Left ventricle myocardium superior (tissue), 1 donor: ENCODE measurements at places on chromosomes 11 and 22. TPM values are rescaled to one million over a fixed set of nuclear protein-coding genes. Genes with fewer than 3 reads are reported as not detected.
A peak's percentile ranks its signal among the peaks of the same experiment; 100 is the strongest.

GRCh38 chr11:2547806-2548205 is 103.0 kb downstream of the KCNQ1 start:
- DNase-seq = peak; percentile 21

DNA sequence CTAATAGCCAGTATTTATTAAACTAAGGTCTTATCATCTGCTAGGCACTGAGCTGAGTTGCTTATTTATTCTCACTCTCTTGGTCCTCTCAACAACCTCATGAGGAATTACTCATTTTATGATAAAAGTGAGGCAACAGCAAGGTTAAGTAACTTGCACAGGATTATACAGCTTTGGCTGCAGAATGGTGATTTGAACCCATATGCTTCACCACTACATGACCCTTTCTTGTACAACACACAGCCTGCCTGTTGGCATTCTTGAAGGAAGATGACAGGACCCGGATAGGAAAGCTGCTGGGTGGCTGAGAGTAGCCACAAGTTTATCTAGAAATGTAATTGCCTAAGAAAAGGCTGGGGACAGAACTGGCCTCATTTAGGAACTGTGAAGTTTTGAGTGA is 5.3 kb upstream of the PARVA start:
- DNase-seq = no peak

KLHL35 gene
- 0.89 TPM for total RNA-seq

- no peak for DNase-seq
Measured at GRCh38 chr22:29713156-29713727, 6.6 kb upstream of the CABP7 start.

OR6M1 gene
- total RNA-seq = not detected

- DNase-seq = peak; percentile 94
Measured at GRCh38 chr11:65314501-65315203, at the start of gene CDC42EP2. Gene CDC42EP2, plus strand, starts transcription at chr11:65314866. Its CDS starts 6,033 bp downstream, at chr11:65320899.

DNA sequence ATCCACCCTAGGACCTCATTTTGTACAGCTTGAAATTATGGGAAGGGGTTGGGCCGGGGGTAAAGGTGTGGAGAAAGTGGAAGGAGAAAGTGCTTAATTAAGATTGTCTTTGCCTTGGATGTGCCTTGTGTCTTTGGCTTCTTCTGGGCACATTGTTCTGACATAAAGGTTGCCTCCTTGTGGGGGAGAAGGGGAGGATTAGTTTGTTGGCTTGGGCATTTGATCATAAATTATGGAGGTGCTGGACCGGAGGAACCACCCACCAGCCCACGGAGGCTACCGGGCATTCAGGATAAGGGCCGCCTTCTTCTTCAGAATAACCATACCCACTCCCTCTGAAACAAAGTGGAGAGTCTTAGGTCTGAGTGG is 1.3 kb downstream of the PAFAH1B2 start:
- DNase-seq = no peak

GRCh38 chr11:60848714-60849151 is 6.8 kb downstream of the CCDC86 start:
- DNase-seq = no peak

A4GALT gene
- 81.7 TPM for total RNA-seq

CCDC87 gene
- 0.25 TPM for total RNA-seq

GRCh38 chr11:1304380-1304779 is 5.1 kb downstream of the TOLLIP start:
- DNase-seq = no peak

GRCh38 chr11:125167292-125167953 is 2.9 kb downstream of the PKNOX2 start:
- DNase-seq = peak; percentile 67

- DNase-seq = no peak
Measured at GRCh38 chr11:2321311-2321683, 19.5 kb downstream of the TSPAN32 start.

- DNase-seq = no peak
Measured at GRCh38 chr11:70925238-70925637, 327.1 kb downstream of the SHANK2 start.

TESMIN gene
- 0.32 TPM for total RNA-seq

GRCh38 chr22:33922349-33922681 is 2.0 kb upstream of the LARGE1 start:
- peak; percentile 45 for DNase-seq

- DNase-seq = no peak
Measured at GRCh38 chr11:27420722-27421572, 51.6 kb downstream of the LGR4 start.

GRCh38 chr11:69199583-69200315 is 44.0 kb downstream of the SMIM38 start:
- DNase-seq = no peak

DUSP8 gene
- total RNA-seq = 7.7 TPM

ANKK1 gene
- 0.10 TPM for total RNA-seq

GRCh38 chr11:82003671-82004515 is 729.8 kb downstream of the FAM181B start:
- DNase-seq = no peak

- no peak for DNase-seq
Measured at GRCh38 chr11:45245218-45246045, 40.7 kb downstream of the SYT13 start.

ADM2 gene
- total RNA-seq = not detected

DNA sequence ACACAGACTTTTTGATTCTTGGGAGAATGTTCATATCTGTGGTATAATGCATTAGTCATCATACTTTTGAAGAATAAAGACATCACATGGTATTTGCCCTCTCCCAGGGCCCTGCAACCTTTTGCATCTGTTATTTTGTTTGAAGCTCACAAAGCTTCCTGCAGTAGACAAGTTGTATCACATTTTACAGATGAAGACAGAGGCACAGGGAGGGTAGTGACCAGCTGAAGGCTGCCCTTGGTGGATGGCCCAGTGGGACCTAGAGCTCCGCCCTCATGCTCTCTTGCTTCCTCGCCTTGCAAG is 66.4 kb downstream of the UBASH3B start:
- DNase-seq = no peak

DNA sequence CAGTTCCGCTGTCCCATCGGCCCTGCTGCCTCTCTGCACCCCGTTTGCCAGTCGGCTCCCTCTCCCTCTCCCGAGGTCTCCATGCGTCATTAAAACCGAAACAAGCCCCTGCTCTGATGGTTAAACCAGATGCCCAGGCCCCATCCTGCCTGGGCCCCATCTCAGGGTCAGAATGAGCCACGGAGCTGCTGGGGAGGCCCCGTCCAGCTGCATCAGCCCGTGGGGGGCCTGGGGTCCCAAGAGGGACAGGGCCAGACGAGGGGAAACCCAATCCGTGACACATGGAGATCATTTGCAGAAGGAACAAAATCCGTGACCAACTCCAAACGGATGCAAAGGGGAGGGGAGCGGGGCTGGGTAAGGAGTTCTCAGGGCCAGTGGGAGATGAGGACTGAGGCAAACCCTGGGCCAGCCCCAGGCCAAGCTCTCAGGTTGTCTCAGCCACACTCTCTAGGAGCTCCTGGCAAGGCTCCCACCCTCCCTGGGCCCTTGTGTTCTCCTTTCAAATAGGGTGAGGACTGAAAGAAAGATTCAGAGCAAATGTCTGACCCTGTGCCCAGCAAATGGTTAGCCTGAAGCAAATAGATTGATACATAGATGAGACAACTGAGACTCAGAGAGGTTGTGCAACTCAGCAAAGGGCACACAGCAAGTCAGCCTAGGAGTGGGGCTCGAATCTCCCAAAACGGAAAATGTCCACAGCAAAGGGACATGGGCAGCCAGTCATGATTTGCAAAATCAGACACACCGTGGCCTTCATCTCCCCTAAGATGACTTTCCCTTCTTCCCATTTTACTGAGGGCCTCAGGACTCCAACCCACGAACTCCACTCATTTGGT is 162.1 kb downstream of the MN1 start:
- no peak for DNase-seq

SBF1 gene
- total RNA-seq = 55.5 TPM

- no peak for DNase-seq
Measured at GRCh38 chr11:131696690-131697089, 326.3 kb downstream of the NTM start.

SLC43A3 gene
- 20.6 TPM for total RNA-seq

DNA sequence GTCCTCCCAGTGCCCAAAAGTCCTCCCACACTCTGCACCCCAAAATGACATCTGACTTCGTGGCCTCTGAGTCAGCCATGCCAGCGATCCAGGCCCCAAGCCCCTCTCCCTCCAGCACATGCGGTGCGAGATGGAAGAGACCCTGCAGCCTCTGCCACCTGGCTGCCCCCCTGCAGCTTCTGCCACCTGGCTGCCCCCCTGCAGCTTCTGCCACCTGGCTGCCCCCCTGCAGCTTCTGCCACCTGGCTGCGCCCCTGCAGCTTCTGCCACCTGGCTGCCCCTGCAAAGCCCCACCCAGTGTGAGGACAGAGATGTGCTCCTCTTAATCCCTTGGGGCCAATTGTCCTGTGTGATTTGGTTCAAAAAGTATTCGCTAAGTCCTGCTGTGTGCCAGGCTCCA is 68.0 kb downstream of the WNT7B start:
- no peak for DNase-seq

DNA sequence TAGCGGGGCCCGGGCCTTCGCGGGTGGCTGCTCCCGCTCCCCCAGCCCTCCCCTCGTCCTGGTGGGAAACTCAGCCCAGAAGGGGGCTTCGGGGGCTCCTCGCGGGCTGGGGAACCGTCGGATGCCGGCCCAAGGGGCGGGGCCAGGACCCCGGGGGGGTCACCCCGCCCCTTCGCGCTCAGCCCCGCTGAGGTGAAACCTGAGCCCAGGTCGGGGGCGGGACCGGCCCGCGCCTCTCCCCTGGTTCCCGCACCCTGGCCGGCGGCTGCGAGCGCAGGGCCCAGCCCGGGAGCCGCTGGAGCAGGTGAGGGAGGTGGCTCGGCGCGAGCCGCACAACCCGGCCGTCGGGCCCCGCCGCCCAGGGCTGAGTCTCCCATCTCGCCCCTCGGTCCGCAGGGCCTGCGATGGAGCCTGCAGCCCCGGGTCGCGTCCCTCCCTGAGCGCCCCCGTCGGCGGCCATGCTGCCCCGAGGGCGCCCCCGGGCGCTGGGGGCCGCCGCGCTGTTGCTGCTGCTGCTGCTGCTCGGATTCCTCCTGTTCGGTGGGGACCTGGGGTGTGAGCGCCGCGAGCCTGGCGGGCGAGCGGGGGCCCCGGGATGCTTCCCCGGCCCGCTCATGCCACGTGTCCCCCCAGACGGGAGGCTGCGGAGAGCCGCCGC is at the start of gene LARGE2:
Gene LARGE2, plus strand, starts transcription at position 232 of the 658 bp plus-strand sequence. Its CDS starts 227 bp downstream, at position 459.
- DNase-seq = no peak

GRCh38 chr11:100930185-100930778 is 199.3 kb downstream of the PGR start:
- no peak for DNase-seq

CDC42BPG gene
- 0.40 TPM for total RNA-seq

UBQLNL gene
- total RNA-seq = 0.17 TPM

BRSK2 gene
- total RNA-seq = 0.74 TPM

GRCh38 chr11:78666675-78667160 is 92.1 kb upstream of the NARS2 start:
- no peak for DNase-seq

DNA sequence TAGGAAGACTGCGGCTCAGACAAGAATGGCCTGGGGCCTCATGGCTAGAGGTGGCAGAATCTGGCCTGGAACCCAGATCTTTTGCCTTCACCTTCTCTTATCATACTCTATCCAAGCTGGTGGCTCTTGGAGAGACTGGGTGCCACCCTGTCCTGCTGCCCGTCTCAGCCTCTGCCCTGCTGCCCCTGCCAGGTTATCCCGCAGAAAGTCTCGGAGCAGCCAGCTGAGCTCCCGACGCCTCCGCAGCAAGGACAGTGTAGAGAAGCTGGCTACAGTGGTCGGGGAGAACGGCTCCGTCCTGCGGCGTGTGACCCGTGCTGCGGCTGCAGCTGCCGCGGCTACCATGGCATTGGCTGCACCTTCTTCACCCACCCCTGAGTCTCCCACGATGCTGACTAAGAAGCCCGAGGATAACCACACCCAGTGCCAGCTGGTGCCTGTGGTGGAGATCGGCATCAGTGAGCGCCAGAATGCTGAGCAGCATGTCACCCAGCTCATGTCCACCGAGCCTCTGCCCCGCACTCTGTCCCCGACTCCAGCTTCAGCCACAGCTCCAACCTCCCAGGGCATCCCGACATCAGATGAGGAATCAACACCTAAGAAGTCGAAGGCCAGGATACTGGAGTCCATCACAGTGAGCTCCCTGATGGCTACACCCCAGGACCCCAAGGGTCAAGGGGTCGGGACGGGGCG is 5.9 kb downstream of the INCENP start:
- no peak for DNase-seq

GRCh38 chr11:27041141-27041899 is 705 bp downstream of the BBOX1 start:
- DNase-seq = no peak

UPB1 gene
- total RNA-seq = 0.97 TPM

GRCh38 chr22:39344046-39344390 is 5.8 kb upstream of the SYNGR1 start:
- no peak for DNase-seq

APOL5 gene
- not detected for total RNA-seq

- peak; percentile 11 for DNase-seq
Measured at GRCh38 chr11:3220101-3220500, 1.5 kb upstream of the MRGPRG start.

SEPTIN5 gene
- 152 TPM for total RNA-seq

GRCh38 chr11:9601876-9602199 is 28.4 kb downstream of the WEE1 start:
- DNase-seq = no peak

GRCh38 chr11:65912845-65913244 is 6.0 kb downstream of the C11orf68 start:
- no peak for DNase-seq

GRCh38 chr22:35742342-35743100 is 24.8 kb downstream of the APOL5 start:
- no peak for DNase-seq

GRCh38 chr11:32874132-32874531 is 18.5 kb upstream of the QSER1 start:
- DNase-seq = no peak

- DNase-seq = peak; percentile 63
Measured at GRCh38 chr11:122440811-122441665, 214.5 kb upstream of the UBASH3B start.

DNA sequence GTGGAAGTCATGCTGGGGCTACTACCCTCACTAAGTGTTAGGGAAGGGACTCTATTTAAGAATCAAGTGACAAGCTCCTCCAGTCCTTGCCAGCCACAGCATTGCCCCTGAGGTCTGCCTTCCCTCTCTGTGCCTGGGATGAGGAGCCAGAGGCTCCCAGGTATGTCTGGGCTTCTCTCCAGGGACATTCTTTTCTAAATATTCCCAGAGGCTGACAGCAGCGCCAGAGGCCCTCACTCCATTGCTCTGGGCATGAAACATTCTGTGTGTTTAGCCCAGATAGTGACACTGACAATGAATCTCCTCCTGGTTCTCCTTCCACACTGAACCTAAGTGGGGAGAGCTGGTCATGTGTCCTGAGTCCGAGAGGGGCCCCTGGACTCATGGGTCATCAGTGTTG is 2.2 kb downstream of the OR51E1 start:
- peak; percentile 64 for DNase-seq
